ENCODE measurements at places on chromosomes 16 and 17.
A peak's percentile ranks its signal among the peaks of the same experiment; 100 is the strongest.

- DNase-seq: peak; percentile 61
Measured at GRCh38 chr17:79997011-79997660, 38.5 kb downstream of the TBC1D16 start.

- no peak for DNase-seq
Measured at GRCh38 chr16:4608704-4608980, 6.0 kb downstream of the UBALD1 start.

DNA sequence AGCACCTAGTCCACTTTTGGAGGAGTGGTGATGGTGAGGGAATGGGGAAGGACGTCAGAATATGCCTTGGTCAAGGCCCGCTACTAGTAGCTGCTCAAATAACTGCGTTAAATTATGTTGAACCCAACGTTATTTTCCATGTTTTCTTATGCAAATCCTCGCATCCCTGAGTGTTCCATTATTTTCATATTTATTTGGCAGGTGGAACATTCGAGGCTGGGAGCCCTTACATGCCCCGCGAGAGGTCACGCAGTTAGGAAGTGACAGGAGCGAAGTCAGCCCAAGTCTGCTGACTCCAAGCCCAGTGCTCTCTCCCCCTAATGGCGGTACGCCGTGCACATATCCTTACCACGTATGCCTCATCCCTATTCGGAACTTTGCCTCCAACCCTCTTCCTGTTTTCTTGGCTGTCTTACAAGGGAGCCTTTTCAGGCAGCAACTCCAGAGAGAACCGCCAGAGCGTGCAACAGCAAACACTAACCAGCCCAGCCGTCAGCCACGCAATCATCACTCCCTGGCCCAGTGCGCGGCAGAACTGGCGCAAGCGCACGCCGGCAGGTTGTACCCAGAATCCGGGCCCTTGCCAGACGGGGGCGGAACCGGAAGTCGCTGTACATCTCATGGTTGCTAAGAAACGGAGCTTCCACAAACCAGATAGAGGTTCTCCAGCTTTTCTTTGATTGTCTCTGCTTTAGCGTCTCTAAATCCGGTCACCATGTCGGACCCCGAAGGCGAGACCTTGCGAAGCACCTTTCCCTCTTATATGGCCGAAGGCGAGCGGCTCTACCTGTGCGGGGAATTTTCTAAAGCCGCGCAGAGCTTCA lies at the start of gene ODAD4:
TSS of gene ODAD4 (plus strand) at position 609 of the 824 bp plus-strand sequence. CDS start at position 716, 107 bp downstream.
- DNase-seq: peak; percentile 93

DNA sequence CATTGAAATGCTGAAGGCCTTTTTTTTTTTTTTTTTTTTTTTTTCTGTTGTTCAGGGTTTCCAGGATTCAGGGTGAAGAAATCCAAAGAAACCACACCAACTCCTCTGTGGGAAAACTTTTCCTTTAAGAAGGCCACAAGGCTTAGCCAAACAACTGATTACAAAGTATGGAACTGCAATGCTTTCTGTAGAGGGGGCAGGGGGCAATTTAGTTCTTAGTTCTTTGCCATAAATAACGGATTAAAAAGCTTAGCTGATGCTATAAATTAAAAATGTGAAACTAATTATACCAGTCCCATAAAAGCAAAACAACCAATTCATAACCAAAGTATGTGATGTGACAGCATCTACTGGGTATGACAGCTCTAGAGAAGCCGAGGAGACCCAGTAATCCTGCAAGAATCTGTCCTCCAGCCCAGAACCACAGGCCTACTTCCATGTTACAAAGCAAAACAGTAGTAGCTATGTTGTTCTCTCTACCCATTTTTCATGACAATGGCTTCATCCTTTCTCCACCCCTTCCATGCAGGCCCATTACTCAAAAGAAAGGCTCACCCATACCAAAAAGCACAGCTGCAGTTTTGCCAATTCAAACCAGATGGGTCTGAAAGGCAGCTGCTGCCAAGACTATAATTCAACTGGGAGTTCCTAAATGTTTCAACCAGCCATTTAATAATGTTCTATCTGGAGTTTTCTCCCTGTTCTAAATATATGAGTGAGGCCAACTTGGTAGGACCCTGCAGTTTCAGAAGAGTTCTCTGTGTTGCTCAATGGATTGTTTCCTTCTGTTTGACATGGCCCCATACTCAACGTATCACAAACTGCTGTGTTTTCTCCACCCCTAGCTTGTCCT lies 167.1 kb upstream of the ZFHX3 start:
- DNase-seq: no peak

DNA sequence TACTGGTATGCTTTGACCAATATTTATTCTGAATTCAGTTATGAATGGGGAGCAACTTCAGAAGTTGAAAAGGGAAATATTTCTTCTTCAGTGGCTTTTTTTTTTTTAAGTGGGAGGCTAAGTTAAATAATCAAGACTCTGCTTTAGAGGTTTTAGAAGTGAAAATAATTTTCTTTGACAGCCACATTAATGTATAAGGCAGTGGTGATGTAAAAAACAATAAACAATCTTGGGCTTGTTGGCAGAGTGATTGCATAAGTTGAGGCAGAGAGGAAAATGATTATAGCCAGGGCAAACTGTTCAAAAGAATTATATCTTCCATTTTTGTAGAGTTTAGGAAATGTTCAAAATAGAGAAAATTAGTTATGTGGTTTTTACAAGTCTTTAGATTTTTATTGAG lies 5.4 kb upstream of the KRT12 start:
- DNase-seq: no peak

DNA sequence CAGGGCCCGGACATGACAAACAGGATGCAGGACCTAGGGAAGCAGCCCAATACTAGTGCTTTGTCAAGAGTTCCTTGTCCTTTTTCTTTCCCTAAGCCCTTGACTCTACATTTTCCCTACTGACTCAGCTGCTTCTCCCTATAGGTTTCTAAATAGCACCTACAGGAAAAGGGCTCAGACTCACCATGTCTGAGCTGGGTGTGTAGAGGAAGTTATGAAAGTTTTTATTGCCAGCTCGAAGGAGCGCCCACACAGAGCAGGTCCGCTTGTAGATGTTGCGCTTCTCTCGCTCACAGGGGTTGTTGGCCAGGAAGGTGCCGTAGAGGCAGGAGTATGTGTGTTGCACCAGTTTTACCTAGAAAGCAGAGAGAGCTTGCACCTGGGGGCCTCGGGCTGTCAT lies 10.6 kb downstream of the MTMR4 start:
- no peak for DNase-seq

- no peak for DNase-seq
Measured at GRCh38 chr17:34993031-34993430, 12.7 kb downstream of the LIG3 start.

- no peak for DNase-seq
Measured at GRCh38 chr16:29231244-29231643, 175.3 kb downstream of the NPIPB11 start.

GRCh38 chr16:3963203-3963602 lies 82.7 kb upstream of the CREBBP start:
- DNase-seq: no peak

DNA sequence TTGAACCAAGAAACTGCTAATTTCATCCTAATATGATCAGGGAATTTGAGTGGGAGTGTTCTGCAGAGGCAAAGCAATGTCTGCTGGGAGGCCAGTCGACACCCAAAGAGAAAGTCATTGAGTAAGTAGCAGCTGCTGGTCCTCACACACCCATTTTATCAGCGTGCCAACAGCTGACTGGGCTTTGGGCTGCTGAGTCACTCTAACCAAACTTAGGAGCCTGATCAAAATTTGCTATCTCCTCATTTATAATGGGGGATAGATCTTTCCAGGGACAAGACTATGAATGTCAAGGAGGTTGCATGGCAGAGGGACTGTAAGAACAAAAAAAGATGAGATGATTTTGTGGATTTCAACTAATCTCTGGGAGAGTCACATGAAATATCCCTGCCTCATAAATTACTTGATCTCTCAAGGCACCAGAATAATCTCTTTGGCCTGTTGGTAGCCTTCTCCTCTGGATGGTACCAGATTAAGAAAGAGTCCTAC lies 32.9 kb downstream of the CPSF4L start:
- peak; percentile 59 for DNase-seq

- no peak for DNase-seq
Measured at GRCh38 chr17:81329927-81330883, 35.1 kb upstream of the SLC38A10 start.

- DNase-seq: no peak
Measured at GRCh38 chr17:29836643-29837042, 93.4 kb downstream of the SSH2 start.

GRCh38 chr16:72727565-72727964 lies 320.4 kb downstream of the ZFHX3 start:
- DNase-seq: no peak

GRCh38 chr17:31339906-31340661 lies 18.7 kb upstream of the EVI2A start:
- DNase-seq: no peak

DNA sequence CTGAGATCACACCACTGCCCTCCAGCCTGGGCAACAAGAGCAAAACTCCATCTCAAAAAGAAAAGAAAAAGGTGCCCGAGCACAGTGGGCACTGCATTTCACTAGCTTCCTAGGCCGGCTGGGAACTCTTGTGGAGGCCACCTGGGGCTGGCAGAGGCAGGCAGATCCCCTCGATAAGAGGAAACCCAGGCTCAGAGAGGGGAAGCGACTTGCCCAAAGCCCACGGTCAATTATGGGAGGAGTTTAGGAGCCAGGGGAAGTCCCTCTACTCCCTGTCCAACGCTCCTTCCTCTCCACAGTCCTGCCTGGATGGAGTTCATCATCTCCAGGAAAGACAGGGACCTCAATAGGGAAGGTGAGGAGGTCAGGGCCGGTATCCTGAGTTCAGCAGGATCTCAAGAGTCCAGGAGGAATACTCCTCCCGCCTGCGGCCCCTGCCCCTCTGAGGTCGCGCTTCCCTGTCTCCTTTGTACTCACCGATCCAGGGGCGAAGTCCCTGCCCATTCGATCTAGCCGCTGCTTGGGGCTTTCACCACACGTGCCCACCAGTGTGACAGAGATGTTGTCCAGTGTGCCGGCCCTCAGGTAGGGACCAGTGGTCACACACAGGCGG lies 841 bp downstream of the ALOXE3 start:
- no peak for DNase-seq

GRCh38 chr17:78529871-78530670 lies 47.1 kb downstream of the DNAH17 start:
- no peak for DNase-seq

GRCh38 chr17:74459622-74460021 lies 6.8 kb upstream of the CD300A start:
- DNase-seq: no peak

DNA sequence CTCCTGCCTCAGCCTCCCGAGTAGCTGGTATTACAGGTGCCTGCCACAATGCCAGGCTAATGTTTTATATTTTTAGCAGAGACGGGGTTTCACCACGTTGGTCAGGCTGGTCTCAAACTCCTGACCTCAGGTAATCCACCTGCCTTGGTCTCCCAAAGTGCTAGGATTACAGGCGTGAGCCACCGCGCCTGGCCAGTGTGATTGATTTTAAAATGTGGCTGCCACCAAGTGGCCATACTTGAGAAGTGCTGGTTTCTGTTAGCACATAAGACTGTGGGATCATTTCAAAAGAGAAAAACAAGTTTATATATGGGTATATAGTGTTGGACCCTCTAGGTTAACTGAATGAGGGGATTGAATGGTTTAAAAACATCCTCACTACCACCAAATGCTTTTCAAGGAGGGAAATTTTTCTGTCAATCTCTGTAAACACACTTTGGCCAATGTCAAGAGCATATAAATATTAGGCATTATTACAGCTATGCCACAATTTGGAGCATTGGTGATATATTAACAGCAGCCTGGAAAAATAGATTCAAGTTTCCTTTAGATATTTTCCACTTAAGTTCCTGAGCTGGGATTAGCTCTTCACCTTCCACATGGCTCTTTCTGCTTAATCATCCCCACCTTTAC lies 13.5 kb upstream of the DHRS13 start:
- peak; percentile 50 for DNase-seq

- DNase-seq: peak; percentile 23
Measured at GRCh38 chr16:20866145-20866772, 33.9 kb downstream of the DCUN1D3 start.

GRCh38 chr16:73052576-73052975 lies 4.6 kb upstream of the ZFHX3 start:
- DNase-seq: no peak

- no peak for DNase-seq
Measured at GRCh38 chr16:51430716-51431369, 279.8 kb upstream of the SALL1 start.

- no peak for DNase-seq
Measured at GRCh38 chr17:28081467-28081866, 39.0 kb downstream of the NLK start.

- no peak for DNase-seq
Measured at GRCh38 chr17:75872434-75873351, 5.7 kb downstream of the TRIM47 start.

GRCh38 chr16:84239141-84239769 lies 557 bp downstream of the KCNG4 start:
- no peak for DNase-seq

GRCh38 chr16:85197611-85198566 lies 85.6 kb upstream of the CIBAR2 start:
- no peak for DNase-seq

DNA sequence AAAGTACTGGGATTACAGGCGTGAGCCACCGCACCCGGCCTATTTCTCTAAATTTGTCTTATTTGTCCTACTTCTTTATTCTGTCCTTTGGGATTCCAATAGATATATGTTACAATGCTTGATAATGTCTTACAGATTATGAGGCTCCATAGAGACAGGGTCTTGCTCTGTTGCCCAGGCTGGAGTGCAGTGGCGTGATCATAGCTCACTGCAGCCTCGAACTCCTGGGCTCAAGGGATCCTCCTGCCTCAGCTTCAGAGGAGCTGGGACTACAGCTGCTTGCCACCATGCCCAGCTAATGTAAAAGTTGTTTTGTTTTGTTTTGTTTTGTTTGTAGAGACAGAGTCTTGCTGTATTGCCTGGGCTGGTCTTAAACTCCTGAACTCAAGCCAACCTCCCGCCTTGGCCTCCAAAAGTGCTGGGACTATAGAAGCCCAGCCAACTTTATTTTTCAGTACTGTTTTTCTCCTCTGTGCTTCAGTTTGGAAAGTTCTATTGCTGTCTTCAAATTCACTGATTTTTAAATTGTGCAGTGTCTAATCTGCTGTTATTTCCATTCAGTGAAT lies 10.3 kb downstream of the ANKRD13B start:
- DNase-seq: no peak

DNA sequence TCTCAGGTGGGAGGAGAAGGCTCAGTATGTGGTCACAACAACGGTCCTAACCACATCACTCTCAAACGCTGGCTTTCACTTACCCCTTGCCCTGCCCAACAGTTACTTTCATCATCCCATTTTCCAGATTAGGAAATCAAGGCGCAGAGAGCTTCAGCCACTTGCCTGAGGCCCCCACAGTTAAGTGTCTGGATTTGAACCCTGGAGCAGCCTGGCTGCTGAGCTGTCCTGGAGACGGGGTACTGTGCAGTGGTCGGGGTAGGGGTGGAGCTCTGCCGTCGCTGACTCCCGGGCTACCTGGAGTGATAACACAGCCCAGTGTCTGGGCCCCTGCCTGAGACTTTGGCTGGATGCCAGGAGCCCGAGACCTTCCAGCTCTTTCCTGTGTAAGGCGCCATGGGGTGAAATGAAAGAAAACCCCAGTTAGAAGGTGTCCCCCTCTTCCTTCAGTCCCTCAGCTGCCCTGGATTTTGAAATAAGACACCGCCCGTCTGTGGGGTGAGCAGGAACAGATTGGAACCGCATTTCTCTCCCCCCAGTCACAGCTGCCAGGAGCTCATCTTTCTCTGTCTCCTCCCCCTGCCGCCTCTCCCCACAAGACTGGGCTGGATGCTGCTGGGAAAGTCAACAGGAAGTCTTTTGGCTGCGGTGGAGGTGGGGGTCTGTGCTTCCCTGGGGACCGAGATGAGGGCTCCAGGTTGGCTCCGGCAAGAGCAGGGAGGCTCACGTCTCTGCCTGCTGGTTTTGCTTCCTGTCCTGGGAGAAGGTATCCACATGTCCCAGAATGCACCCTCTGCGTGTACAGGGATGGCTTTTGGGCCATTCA lies 280.2 kb downstream of the SEC14L1 start:
- peak; percentile 73 for DNase-seq

GRCh38 chr16:56237451-56237930 lies 46.2 kb downstream of the GNAO1 start:
- no peak for DNase-seq
